ENCODE measurements at places on chromosomes 11 and 22. TPM values are rescaled to one million over a fixed set of nuclear protein-coding genes. Genes with fewer than 3 reads are reported as not detected.

- no peak for DNase-seq
Measured at GRCh38 chr11:126917531-126918204, 82.9 kb downstream of the KIRREL3 start.

DNA sequence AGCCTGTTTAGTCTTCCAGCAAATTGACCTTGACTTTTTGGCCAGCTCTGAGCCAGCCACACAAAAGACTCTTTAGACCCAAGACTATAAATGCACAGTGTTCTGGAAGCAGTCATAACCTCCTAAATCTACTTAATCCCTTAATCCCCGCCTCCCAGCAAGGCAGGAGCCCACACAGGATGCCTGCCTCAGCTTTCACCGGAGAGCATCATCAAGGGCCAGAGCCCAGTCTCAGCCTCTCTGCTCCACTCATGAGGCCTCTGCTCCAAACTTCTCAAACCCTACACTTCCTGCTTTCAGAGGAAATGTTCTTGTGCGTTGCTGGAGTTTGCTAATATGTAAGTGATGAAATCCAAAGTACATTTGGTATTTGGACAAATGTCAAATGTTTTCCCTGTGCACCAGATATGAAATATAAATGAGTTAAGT lies 57.9 kb upstream of the FSHB start:
- no peak for DNase-seq

DNA sequence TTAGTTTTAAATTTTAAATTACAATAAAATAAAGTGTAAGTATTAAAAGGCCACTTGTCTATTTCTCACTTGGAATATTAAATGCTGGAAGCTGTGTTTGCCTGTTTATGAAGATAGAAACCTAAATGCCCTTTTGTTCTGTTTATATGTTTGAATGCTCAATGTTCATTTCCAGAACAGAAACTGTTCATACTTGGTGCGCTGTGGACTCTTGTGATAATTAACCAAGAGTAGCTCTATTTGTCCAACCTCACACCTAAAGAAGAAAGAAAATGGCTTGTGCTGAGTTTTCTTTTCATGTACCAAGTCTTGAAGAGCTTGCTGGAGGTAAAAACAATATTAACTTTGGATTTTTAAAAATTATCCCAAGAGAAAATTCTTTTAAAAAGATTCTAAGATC lies 5.7 kb downstream of the C11orf54 start:
- no peak for DNase-seq

- DNase-seq: no peak
Measured at GRCh38 chr11:12417691-12418611, 40.6 kb downstream of the PARVA start.

DNA sequence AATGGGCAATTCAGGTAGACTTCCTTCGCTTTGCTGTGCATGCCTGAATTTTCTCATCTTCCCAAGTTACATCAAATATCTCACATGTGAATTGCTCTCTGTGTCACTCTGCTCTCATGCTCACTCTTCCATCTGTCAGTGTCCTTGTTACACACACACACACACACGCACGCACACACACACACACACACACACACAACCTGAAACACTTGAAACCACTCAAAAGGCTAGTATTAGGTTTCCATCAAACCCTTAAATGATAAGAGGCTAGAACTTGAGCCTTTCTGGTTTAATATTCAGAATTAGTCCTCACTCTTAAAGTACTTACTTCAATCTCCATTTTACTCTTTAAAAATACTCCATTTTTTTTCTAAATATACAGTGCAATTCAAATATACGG lies 282.4 kb downstream of the C11orf87 start:
- no peak for DNase-seq

DNA sequence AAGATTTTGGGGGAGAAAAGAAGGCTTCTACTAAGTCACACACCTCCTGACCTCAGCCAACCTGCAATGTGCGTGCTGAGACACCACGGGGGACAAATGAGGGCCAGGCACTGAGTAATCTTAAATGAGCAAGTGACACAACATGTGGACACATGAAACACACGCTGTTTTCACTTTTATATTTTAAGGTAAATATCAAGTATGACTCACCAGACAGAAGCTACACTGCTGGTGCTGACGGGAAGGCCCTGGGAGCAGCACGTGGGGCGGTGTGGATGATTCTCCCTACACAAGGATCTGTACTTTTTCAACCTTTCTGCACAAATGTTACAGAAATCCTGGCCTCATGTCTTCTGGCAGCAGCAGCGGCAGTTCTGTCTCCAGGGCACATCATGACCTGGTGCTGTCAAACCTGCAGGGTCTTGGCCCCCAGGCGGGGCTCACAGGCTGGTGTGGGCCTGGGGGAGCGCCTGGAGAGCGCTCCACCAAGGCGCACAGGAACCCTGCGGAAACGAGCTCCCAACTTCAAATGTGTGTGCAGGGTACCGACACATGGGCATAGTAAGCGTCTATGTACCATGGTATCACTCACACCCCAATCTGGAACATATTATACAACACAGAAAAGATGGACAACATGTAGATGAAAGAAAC lies 61.7 kb downstream of the DGCR2 start:
- no peak for DNase-seq

- DNase-seq: no peak
Measured at GRCh38 chr11:36615826-36616225, 17.8 kb upstream of the RAG2 start.

DGCR6 gene
- 12.2 TPM for polyA plus RNA-seq

DNA sequence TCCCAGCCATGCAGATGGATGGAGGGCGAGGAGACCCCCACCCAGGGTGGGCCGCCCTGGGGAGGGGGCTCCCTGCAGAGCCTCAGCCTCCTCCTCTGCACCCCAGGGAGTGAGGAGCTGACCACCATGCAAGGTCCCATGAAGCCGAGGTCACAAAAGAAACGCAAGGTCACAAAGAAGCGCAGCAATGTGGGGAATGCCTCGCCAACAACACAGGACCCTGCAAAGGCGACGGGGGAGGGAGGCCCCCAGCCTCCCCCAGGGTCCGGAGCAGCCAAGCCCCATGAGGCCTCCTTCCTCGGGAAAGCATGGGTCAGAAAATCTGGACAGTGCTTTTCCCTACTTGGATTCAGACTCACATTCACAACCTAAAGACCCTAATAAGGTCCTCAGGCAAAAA lies 191.5 kb downstream of the BRD1 start:
- DNase-seq: no peak

Measured in left renal cortex interstitium (tissue), 4 donors.